GM23338 (cell line): ENCODE measurements at places on chromosomes 2 and 18. TPM values are rescaled to one million over a fixed set of nuclear protein-coding genes. Genes with fewer than 3 reads are reported as not detected.

The TTL gene
- 10.1 and 10.4 TPM in 2 replicates for polyA plus RNA-seq

DNA sequence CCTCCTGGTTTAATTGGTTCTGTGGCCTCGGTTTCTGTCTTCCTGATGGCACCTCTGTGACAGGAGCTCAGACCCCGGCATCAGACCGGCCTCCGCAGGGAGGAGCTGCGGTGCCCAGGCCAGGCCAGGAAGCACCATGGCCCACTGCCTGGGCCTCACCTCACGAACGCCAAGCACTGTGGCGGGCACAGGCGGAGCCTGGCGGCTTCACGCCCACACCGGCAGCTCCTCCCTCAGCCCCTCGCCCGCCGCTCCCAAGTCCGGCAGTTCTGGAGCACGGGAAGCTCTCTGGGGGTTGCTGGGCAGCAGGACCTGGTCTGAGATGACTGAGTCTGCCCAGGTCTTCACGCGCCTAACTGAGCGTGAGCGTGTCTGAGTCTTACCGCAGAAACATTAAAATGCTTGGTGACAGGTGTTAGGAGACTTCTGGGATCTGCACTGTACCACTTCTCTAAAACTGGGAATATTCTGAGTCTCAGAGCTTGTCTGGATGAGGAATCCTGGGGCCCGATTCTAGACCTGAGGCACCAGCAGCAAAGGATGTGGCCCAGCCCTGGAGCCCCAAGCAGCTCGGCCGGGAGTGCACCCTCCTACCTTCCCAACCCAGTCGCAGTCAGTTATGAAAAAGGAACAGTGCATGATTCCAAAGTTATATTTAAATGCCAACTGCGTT lies 21.9 kb downstream of the RTP5 start:
- DNase-seq, result no peak

- no peak for DNase-seq
Measured at GRCh38 chr18:44626807-44627206, 53.9 kb upstream of the SETBP1 start.

- no peak for DNase-seq
Measured at GRCh38 chr2:198775737-198776136, 682.0 kb downstream of the SATB2 start.

DNA sequence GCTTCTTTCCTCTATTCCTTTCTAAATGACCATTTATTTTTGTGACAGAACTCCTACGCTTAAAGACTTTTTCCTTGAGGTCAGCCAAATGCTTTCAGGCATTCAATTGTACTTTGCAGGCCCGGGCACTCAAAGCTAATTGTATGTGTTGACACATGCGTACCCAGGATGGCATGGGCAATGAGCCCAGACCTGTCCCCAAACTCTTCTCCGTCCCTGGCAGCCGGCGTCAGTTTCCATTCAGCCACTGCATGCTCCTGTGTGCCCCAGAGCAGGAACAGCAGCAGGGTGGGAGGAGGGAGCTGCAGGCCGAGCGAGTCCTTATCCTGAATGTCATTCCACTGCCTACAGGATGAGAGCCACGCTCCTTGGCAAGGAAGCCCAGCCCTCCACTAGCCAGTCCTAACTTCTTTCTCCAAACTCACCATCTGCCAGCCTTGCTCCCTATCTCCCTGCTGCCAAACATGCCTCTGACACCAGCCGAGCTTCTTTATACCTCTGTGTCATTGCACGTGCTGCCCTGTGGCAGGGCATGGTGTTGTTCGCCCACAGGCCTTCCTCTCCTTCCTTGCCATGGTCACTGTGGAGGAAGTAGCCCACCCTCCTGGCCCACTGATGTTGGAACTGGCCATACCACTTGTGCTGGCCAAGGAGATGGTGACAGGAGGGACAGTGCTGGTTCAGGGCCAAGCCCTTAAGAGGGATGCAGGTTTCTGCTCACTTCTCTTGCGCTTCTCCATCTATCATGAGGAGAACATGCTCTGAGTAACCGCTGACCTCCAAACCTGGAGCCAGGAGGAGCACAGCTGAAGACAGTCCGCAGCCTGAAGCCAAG lies 116.9 kb upstream of the FHL2 start:
- no peak for DNase-seq
